ENCODE measurements at places on chromosomes 11 and 22. TPM values are rescaled to one million over a fixed set of nuclear protein-coding genes. Genes with fewer than 3 reads are reported as not detected.
A peak's percentile ranks its signal among the peaks of the same experiment; 100 is the strongest.

DNA sequence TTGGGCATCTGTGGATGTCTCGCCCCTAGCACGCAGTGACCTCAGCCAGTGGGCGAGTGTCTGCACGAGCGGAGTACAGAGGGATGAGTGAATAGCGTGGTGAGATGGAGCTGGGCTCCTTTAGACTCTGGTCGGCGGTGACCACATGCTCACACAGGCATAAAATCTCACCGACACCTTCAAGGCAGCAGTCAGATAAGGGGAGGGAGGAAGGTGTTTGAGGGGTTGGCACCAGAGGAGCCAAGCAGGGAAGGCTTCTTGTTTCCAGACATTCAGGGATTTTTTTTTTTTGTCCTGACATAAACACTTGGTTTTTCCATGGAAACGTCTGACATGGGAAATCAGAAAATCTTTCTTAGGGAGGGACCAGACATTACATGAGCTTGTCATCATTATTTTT, 35.8 kb downstream of the GRIK4 start:
- H3K4me3 ChIP-seq: no peak overlapping the region
- H3K36me3 ChIP-seq: no peaks in the 10 kb centered on the region
- peaks cover 28% of the 10 kb centered on the region for H3K4me1 ChIP-seq

GRCh38 chr22:21693333-21693998, 27.7 kb downstream of the PPIL2 start:
- peaks cover 89% of the 10 kb centered on the region for H3K36me3 ChIP-seq
- no peaks in the 10 kb centered on the region for H3K27me3 ChIP-seq
- H3K27ac ChIP-seq: no peak overlapping the region
- ATAC-seq: no peak
- H3K4me3 ChIP-seq: no peak overlapping the region
- H3K4me1 ChIP-seq: peaks cover 5% of the 10 kb centered on the region

- H3K27ac ChIP-seq: no peak overlapping the region
- peaks cover 12% of the 10 kb centered on the region for H3K4me1 ChIP-seq
- no peaks in the 10 kb centered on the region for H3K36me3 ChIP-seq
- peak; percentile 85 for ATAC-seq
- H3K27me3 ChIP-seq: peaks cover 18% of the 10 kb centered on the region
Measured at GRCh38 chr22:27331526-27332281, 469.9 kb downstream of the MN1 start.

- no peaks in the 10 kb centered on the region for H3K4me1 ChIP-seq
- no peak for ATAC-seq
- H3K27me3 ChIP-seq: no peaks in the 10 kb centered on the region
- H3K4me3 ChIP-seq: no peak overlapping the region
- no peak overlapping the region for H3K27ac ChIP-seq
Measured at GRCh38 chr11:97290464-97291041, 900.7 kb downstream of the JRKL start.

GRCh38 chr22:16960220-16960883, 47.7 kb downstream of the GAB4 start:
- no peaks in the 10 kb centered on the region for H3K4me1 ChIP-seq
- H3K27ac ChIP-seq: no peak overlapping the region
- ATAC-seq: no peak
- no peaks in the 10 kb centered on the region for H3K36me3 ChIP-seq

DNA sequence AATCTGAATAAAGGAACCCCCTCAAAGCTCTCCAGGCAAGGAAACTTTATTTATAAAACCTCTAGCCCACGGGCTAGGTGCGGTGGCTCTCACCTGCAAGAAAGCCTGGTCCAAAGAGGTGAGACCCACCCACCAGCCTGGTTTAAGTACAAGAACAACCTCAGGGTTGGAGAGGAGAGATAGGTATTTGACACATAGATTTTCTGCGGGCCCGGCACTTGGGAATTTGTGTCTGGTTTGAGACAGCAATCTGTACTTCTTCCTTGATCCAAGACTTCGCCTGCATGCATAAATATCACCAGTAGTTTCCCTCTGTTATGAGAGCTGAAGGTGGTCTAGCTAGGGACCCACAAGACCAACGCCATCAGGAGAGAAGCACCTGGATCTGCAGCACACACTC, 73.2 kb upstream of the CAPRIN1 start:
- no peak overlapping the region for H3K27ac ChIP-seq
- no peak for ATAC-seq
- no peaks in the 10 kb centered on the region for H3K36me3 ChIP-seq
- H3K27me3 ChIP-seq: no peaks in the 10 kb centered on the region
- H3K4me1 ChIP-seq: no peaks in the 10 kb centered on the region

GRCh38 chr11:103532133-103532788, 423.0 kb downstream of the DYNC2H1 start:
- no peaks in the 10 kb centered on the region for H3K36me3 ChIP-seq
- ATAC-seq: no peak
- no peak overlapping the region for H3K27ac ChIP-seq
- H3K4me3 ChIP-seq: no peak overlapping the region
- no peaks in the 10 kb centered on the region for H3K27me3 ChIP-seq
- no peaks in the 10 kb centered on the region for H3K4me1 ChIP-seq

DNA sequence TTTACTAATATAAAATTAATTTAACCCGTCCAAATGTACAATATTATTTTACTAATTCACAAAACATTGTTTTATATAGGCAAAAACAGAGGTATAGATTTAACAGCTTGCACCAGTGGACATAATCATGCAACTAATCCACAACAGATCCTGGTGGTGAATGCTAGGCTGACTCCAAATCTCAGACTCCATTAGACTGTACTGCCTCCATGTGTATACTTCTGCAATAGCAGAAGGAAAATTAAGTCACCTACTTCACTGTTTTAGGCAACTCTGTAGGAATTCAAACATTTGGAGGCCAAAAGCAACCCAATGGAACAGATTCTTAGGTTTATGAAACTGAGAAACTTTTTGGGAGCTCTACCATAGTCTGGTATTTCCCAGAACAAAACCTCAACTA, 30.0 kb upstream of the RAB39A start:
- H3K4me1 ChIP-seq: no peaks in the 10 kb centered on the region
- no peak overlapping the region for H3K27ac ChIP-seq
- H3K4me3 ChIP-seq: no peak overlapping the region
- no peak for ATAC-seq
- no peaks in the 10 kb centered on the region for H3K36me3 ChIP-seq

- H3K4me1 ChIP-seq: peaks cover 3% of the 10 kb centered on the region
- ATAC-seq: peak; percentile 75
- peaks cover 36% of the 10 kb centered on the region for H3K36me3 ChIP-seq
- no peak overlapping the region for H3K4me3 ChIP-seq
- H3K27me3 ChIP-seq: no peaks in the 10 kb centered on the region
Measured at GRCh38 chr22:26679003-26679629, 21.7 kb downstream of the MIAT start.

GRCh38 chr11:68297812-68298658, 14.4 kb upstream of the LRP5 start:
- H3K27me3 ChIP-seq: no peaks in the 10 kb centered on the region
- no peak overlapping the region for H3K27ac ChIP-seq
- no peaks in the 10 kb centered on the region for H3K4me1 ChIP-seq
- no peaks in the 10 kb centered on the region for H3K36me3 ChIP-seq

GRCh38 chr22:23180301-23180892, at the start of gene BCR:
BCR (plus strand) TSS chr22:23180509; CDS start chr22:23180961, 452 bp downstream.
- H3K27ac ChIP-seq: peak within 1 kb of the TSS; percentile 91
- no peaks in the 10 kb centered on the region for H3K4me1 ChIP-seq
- no peaks in the 10 kb centered on the region for H3K36me3 ChIP-seq
- H3K27me3 ChIP-seq: no peaks in the 10 kb centered on the region

DNA sequence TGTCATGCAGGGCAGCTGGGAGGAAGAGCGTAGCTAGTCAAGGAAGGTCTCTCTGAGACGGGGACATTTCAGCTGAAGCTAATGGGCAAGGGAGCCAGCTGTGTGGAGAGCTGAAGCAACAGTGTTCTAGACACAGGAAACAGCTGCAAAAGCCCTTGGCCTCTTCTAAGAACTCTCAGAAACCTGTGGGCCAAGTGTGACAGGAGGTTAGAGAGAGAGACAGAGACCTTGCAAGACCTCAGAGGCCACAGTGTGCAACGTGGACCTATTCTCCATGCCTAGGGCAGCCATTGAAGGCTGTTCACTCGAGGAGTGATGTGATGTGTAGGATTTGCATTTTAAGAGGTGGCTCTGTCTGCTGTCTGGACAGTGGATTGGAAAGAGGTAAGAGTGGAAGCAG, 48.7 kb upstream of the TNRC6B start:
- no peaks in the 10 kb centered on the region for H3K27me3 ChIP-seq
- ATAC-seq: no peak
- no peaks in the 10 kb centered on the region for H3K36me3 ChIP-seq
- H3K4me1 ChIP-seq: no peaks in the 10 kb centered on the region
- H3K27ac ChIP-seq: no peak overlapping the region

DNA sequence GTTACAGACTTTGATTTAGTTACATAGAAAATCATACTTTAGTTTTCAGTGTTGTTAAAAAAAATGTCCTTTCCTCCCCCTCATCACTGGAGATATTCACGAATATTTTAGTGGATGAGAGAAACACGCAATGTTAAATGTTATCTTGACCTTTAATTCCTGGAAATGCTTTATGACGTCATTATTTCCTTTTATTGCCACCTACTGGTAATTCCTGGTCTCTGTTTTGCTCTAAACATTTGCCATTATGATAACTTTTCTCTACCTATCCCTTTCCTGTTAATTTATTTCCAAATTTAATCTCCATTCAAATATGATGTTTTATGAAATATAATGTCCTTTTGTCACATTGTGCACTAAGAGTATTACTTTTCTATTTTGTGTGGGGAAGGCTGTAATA, 770.6 kb downstream of the FAM181B start:
- no peaks in the 10 kb centered on the region for H3K36me3 ChIP-seq
- H3K27me3 ChIP-seq: no peaks in the 10 kb centered on the region
- no peak overlapping the region for H3K27ac ChIP-seq
- no peak for ATAC-seq
- no peaks in the 10 kb centered on the region for H3K4me1 ChIP-seq

GRCh38 chr11:6623391-6624363, 4.5 kb upstream of the TPP1 start:
- ATAC-seq: no peak
- no peaks in the 10 kb centered on the region for H3K27me3 ChIP-seq
- H3K4me3 ChIP-seq: no peak overlapping the region
- H3K4me1 ChIP-seq: no peaks in the 10 kb centered on the region
- H3K27ac ChIP-seq: no peak overlapping the region
- H3K36me3 ChIP-seq: peaks cover 64% of the 10 kb centered on the region

GRCh38 chr11:3220521-3221407, 2.2 kb upstream of the MRGPRG start:
- no peak overlapping the region for H3K4me3 ChIP-seq
- H3K36me3 ChIP-seq: no peaks in the 10 kb centered on the region
- H3K27ac ChIP-seq: no peak overlapping the region
- no peak for ATAC-seq

GRCh38 chr11:84022201-84022600, 736.0 kb upstream of the CCDC90B start:
- no peak overlapping the region for H3K27ac ChIP-seq
- no peaks in the 10 kb centered on the region for H3K36me3 ChIP-seq
- no peak for ATAC-seq

DNA sequence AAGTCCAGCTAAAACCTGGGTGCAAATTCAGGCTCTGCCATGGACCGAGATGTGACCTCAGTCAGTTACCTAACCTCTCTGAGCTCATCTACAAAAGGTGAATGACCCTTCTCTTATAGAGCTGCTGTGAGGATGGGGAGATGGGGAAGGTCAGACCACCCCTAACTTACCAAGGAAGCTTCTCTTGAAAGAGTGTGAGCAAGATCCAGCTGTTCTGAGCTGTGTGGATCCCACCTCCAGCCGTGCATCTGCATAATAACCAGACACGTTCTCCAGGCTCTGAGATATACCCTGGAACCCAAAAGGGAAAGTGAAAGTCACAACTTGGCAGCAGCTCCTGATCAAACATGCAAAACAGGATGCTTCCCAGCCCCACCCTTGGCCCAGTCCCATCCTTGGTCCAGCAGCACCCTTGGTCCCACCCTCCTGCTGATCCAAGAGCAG, at the start of gene APOL3:
Gene APOL3, minus strand, starts transcription at position 257 of the 444 bp plus-strand sequence. CDS start 11,700 bp downstream, outside the sequence.
- H3K4me3 ChIP-seq: peak within 1 kb of the TSS; percentile 53
- ATAC-seq: peak; percentile 67
- H3K36me3 ChIP-seq: no peaks in the 10 kb centered on the region

The KCNJ11 gene
- total RNA-seq: 3.5 TPM

The TPST2 gene
- total RNA-seq: 27.7 TPM

The PTPRCAP gene
- 3.5 TPM for total RNA-seq

The HTR3B gene
- not detected for total RNA-seq

The SEC14L6 gene
- total RNA-seq: 0.62 TPM

The HEPN1 gene
- total RNA-seq: not detected

The TRPC6 gene
- total RNA-seq: 48.4 TPM

The ANO9 gene
- 0.47 TPM for total RNA-seq

Measured in gastroesophageal sphincter (tissue), 4 donors.